RKO (cell line): ENCODE measurements at places on chromosomes 3 and 15.

GRCh38 chr3:179336345-179336929 lies 11.1 kb upstream of the MFN1 start:
- DNase-seq = no peak

GRCh38 chr3:160860346-160860745 lies 104.3 kb downstream of the PPM1L start:
- DNase-seq = no peak

- DNase-seq = no peak
Measured at GRCh38 chr15:33533197-33533596, 222.4 kb downstream of the RYR3 start.

GRCh38 chr15:67678993-67679392 lies 136.5 kb downstream of the MAP2K5 start:
- no peak for DNase-seq

GRCh38 chr15:100596792-100597191 lies 5.2 kb downstream of the LINS1 start:
- no peak for DNase-seq

GRCh38 chr15:72033285-72033684 lies 84.7 kb downstream of the MYO9A start:
- no peak for DNase-seq

- DNase-seq = no peak
Measured at GRCh38 chr3:159451482-159451881, 537.2 kb upstream of the IL12A start.

DNA sequence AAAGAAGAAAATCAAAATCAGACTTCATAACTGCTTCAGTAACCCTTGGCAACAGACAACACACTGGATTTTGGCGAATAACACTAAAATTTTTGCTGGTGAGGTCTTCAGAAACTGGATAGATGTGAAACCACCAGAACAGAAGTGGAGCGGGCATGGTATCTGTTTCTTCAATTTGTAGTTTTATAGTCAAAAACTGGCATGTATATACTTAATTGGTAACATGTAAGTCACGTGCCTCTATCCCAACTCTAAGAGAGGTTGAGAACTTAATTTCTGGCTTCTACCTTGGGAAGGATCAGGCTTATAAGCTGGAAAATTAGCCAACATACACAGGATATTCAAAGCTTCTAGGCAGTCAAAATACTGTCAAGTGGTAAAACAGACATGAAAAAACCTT lies 172.6 kb upstream of the CHL1 start:
- no peak for DNase-seq

- DNase-seq = no peak
Measured at GRCh38 chr3:138854204-138854603, 19.5 kb upstream of the PIK3CB start.

DNA sequence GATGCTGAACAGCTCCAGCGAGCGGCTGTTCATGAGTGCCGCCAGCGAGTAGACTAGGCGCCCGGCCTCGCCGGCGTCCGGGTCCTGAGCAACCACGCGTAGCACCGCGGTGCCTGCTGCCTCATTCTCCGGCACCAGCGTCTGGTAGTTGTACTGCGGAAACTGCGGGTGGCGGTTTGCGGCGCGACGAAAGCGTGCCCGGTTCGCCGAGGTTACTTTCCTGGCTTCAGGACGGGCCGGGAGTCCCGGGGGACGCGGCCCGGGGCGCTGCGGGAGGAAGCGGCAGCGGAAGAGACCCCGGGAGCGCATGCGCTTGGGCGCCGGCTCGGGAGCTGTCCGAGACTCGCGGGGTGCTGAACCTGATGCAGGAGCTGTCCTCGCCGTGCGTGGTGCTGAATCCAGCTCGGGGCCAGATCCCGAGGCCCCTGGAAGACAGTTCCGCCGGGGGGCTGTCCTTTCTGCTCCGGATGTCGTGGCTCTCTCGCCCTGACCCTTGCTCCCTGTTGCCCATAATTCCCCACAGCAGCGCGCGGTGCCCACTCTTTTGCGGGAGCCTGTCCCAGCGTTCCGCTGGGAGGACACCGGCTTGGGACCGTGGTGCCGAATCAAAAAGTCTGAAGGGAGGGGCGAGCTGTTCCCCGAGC lies 1.1 kb downstream of the CELSR3 start:
- DNase-seq = no peak
